Skeletal muscle tissue (tissue), 5 donors: ENCODE measurements at places on chromosomes 6 and 20. TPM values are rescaled to one million over a fixed set of nuclear protein-coding genes. Genes with fewer than 3 reads are reported as not detected.

Gene RIMS4
- 3.1 TPM for total RNA-seq

Gene ADGRF1
- not detected for total RNA-seq

Gene AFG1L
- total RNA-seq = 5.2 TPM

Gene LST1
- total RNA-seq = 3.7 TPM
